Mucosa of descending colon (tissue), 3 donors: ENCODE measurements at places on chromosomes 4 and X. TPM values are rescaled to one million over a fixed set of nuclear protein-coding genes. Genes with fewer than 3 reads are reported as not detected.

GPR78 gene
- total RNA-seq, result 0.19 TPM

DNA sequence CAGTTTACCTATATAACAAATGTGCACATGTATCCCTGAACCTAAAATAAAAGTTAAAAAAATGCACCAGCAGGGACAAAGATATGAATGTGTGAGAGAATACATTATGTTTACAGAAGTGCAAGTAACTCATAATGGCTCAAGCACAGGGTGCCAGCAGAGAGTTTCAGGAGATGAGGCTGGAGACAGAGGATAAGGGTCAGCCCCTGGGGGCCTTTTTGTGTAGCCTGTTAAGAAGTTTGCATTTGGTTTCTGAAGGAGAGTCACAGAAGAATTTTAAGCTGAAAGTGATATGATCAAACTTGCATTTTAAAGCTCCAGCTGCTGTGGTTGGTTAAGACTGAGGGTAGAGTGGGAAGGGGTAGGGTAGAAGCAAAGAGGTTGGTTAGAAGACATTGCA lies 48.6 kb upstream of the CAPN6 start:
- DNase-seq, result no peak

- DNase-seq, result no peak
Observed at GRCh38 chr4:1232661-1233621, 16.0 kb downstream of the CTBP1 start.

DNA sequence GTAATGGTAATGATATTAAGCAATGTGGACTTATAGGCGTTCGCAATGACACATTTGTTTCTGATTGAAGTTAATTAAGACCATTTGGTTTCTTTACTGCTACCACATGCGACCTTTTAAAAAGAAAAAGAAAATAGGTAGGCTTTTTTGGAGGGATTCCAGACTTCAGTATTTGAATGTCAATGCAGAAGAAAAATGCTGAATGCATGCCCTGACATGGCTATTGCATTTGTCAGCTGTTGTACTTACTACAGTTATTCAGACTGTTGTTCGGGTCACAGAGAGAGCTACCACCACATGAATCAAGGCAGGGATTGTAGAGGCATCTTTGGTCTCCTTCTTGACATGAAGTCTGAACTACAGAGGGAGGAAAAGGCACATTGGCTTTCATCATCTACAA lies 163.7 kb downstream of the CORIN start:
- no peak for DNase-seq

GRCh38 chrX:22081475-22082092 lies 49.5 kb downstream of the PHEX start:
- no peak for DNase-seq

GRCh38 chr4:87521757-87522374 lies 7.3 kb downstream of the SPARCL1 start:
- no peak for DNase-seq

DNA sequence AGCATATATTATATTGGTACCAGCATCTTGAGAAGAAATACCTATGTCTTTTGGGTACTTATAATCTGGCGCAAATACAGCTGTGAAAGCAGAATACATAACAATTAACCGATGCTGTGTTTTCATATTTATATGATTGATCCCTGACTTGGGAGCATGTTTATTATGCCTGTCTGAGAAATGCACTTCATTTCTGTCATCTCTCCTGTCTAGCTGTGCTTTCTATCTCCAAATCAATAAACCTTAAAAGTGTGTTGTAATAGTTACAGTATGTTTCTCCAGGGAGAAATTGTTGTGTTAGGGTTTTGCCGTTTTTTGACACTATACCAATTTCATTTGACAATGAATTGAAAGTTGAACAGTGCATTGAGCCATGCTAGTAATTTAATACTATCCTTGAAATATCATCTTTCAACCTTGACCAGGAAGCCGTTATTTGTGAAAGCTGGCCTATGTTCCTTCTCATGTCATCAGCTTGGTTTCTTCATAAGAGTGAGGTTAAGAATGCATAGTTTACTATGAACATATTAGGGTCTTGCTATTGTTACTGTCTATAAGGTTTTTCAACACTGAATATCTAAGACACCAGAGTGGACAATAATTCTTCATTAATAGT lies 206.2 kb upstream of the PCDH18 start:
- DNase-seq, result no peak

DNA sequence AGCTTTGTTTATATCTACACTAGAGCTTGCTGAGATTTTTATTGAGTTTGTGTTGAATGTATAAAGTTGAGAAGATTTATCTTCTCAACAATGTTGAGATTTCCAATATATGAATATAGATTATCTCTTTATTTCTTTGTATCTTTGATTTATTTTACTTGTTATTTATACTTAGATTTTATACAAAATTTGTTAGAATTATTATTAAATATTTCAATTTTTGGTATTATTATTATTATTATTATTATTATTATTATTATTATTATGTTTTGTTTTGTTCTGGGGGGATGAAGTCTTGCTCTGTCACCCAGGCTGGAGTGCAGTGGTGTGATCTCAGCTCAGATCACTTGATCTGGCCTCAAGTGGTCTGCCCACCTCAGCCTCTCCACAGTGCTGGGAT lies 322.5 kb downstream of the PPARGC1A start:
- DNase-seq, result no peak

DNA sequence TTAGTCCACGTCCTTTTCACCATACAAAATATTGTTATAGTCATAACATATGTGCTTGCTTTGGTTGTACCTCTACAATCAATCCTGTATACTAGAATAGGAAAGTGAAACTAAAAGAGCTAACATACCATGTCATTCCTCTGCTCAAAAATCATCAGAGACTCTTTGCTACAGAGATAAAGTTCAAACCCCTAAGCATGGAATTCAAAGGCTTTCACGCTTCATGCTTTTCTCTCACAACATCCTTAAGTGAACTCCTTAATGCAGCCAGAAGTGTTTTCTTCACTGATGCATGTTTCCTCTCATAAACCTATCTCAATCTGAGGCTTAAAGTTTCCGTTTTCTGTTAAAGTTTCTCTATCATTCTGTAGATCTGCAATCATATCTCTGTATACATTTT lies 744.6 kb upstream of the IGFBP7 start:
- DNase-seq, result no peak

SMIM31 gene
- 37.8 TPM for total RNA-seq

DNA sequence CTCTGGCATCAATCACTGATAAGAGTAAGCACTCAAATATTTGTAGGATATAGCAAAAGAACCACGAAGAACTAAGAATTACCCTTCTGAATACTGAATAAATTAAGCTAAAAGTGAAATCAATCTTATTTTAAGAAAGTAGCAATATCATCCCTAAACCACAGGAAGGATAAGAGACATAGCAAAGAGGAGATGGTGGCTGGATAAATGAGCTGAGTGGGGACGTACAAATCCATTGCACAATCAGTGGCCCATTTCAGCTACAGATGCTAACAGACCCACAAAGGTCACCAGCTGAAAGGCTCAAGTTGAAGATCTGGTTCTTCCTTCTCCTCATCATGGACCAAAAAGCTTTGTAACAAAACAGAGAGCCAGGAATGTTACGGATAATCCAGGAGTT lies 77.1 kb downstream of the SLC9A7 start:
- no peak for DNase-seq

GRCh38 chr4:74840936-74841509 lies 46.7 kb upstream of the BTC start:
- DNase-seq, result no peak

PDLIM3 gene
- total RNA-seq, result 193 TPM

DNA sequence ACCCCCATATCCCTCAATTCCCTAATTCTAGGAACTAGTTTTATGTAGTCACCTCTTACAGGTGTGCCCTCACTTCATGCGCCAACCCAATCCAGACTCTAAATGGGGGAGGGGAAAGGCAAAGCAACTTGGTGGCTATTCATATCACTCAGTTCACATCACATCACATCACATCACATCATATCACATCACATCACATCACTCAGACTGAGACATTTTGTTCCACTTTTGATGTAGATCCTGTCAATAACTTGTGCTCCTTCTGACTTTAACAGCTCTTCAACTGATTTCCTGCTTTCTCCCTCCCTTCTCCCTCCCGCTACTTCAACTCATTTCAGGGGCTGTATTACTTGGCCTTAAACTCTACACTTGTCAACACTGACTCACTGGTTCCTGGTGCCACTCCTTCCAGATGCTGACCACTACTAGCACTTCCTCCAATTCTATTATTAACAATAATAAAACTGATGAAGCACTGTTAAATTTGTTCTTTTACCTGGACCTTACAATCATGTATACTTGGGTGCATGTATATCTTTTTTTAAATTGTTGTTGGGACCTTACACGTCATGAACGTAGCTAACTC lies 29.1 kb upstream of the PLS3 start:
- DNase-seq, result no peak

MAOA gene
- 390 TPM for total RNA-seq

FAM241A gene
- total RNA-seq, result 2.1 TPM

DNA sequence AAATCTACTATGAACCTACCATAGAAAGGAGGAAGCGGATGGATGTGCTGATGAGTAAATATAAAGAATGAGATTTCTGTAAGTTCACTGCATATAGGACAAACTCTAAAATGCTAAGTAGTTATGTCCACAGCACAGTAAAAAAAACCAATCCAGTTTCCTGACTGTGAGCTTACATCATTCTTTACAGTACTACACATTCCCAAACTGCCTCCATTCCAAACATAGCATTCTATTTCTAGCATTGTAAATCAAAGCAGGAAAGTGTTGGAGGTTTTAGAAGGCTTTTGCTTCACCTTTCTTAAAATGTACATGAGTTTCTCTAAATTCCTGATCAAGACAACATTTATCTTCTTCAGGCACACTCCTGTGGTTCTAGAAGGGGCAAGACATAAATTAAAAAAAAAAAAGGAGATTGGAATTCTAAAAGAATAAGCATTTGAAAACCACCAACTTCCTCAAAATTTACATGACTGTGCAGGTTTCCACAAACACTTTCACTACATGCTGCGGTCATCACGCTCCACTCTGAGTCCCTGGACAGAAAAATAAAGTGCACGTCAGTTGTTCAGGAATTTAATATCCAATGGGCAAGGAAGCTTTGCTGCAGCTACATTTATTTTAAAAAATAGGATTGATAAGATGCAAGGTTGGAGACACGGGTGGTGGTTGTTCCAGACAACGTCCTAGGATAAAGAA lies 297.6 kb upstream of the STS start:
- no peak for DNase-seq

DNA sequence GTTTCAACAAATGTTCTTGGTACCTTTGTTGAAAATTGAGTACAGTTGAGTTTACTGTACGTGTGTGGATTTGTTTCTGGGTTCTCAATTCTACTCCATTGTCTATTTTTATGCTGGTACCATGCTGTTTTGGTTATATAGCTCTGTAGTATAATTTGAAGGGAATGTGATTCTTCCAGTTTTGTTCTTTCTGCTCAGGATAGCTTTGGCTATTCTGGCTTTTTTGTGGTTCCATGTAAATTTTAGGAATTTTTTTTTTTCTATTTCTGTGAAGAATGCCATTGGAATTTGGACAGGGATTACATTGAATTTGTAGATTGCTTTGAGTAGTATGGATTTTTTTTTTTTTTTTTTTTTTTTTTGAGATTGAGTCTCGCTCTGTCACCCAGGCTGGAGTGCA lies 373.4 kb downstream of the IL15 start:
- no peak for DNase-seq

DNA sequence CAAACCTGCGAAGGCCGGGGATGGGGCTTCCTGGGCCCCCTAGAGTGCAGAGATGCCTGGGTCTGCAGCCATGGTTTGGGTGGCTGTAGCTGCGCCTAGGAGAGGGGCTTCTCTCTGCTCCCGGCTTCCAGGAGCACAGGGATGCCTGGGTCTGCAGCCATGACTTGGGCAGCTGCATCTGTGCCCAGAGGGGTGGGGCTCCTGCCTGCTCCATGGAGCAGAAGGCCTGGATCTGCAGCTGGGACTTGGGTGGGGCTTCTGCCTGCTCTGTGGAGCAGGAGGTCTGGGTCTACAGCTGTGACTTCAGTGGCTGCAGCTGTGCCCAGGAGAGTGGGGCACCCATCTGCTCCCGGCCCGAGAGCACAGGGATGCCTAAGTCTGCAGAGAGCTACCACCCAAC lies 20.8 kb downstream of the SPON2 start:
- DNase-seq, result no peak

- no peak for DNase-seq
Observed at GRCh38 chr4:40373636-40374035, 38.5 kb downstream of the CHRNA9 start.

DNA sequence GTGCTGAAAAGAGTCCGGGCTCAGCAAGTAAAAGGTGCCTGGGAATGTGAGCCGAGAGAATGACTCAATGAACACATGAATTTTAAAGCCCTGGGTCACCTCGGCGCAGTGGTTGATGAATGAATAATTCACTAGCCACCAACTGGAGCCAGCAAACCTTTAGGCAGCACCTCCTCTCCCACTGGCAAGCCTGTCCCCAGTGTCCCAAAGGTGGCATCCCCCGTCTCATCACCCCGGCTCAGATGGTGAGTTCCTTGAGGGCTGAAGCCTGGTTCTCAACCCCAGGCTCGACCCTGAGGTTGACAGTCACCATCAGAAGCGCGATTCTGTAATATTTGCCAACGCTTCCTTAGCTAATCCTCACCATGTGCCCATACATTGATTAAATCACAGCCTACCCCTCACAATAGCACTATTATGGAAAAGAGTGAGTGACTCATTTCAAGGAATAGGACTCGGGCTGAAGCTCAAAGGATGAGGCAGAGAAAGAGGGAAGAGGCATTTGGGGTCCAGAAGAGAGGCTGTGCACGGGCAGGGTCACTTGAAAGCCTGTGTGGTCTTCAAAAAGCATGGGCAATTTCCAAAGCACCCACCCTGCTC lies 2.7 kb upstream of the CCNQ start:
- no peak for DNase-seq

RAB39B gene
- total RNA-seq, result 0.17 TPM

DNA sequence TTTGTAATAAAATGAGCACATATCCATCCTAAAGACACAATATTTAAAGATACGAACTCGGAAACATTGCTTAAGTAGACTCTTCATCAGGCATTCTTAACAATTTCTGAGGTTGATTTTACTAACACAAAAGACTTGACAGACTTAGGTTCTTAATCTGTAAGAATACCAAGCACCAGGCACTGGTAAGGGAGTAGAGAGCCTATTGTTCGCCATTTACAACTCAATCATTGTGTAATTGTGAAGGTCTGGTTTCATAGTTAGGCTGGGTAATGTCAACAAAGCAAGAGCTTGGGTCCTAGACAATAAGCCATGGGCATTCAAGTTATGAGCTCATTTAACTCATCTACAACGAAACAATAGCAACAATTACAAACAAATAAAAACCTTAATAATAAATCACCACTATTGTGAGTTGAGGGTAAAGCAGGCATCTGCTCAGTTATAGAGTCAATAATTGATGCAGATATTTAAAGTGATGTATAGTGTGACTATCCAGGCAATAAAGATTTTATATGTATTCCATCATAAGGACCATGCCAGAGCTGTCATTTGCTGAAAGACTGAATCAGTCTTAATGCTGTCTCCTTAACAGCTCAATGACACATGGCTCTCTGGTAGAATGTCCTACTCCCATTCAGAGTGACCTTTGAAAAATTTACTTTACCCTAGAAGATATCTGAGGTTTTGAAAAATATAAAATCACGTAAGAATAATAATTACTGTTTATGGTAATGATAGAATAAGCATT lies 664.0 kb upstream of the PCDH7 start:
- no peak for DNase-seq
